NCI-H1092 (cell line): ENCODE measurements at places on chromosomes 5 and 9.

DNA sequence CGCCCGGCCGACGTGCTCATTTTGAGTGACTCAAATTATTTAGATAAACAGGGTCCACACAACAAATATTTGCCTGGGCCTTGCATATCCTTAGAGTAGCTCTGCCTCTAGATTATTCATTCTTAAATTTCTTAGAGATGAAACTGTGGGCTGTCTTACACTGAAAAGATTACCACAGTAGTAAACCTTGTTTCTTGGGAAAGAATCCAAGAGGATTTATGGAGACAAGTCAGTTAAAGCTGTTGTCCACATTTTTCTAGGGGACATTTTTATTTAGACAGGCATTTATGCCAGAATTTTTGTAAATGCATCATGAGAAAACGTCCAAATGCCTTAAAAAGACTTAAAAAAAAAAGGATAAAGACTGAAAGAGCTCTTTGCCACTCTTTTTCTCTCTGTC lies 32.6 kb upstream of the RANBP3L start:
- no peak for DNase-seq

DNA sequence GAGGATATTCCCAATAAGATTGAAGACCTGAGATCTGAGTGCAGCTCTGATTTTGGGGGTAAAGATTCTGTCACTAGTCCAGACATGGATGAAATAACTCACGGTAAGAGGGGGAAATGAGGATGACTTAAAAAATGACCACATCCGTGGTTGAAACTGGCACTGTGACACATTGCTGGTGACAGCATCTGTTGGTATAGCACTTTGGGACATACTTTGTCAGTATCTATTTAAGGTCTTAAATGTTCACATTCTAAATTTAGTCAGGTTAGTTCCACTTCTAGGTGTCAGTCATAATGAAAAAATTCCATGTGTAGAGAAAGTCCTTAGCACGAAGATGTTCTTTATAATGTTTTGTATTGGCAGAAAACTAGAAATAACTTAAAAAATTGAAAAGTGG lies 70.9 kb downstream of the GAPVD1 start:
- DNase-seq: no peak

DNA sequence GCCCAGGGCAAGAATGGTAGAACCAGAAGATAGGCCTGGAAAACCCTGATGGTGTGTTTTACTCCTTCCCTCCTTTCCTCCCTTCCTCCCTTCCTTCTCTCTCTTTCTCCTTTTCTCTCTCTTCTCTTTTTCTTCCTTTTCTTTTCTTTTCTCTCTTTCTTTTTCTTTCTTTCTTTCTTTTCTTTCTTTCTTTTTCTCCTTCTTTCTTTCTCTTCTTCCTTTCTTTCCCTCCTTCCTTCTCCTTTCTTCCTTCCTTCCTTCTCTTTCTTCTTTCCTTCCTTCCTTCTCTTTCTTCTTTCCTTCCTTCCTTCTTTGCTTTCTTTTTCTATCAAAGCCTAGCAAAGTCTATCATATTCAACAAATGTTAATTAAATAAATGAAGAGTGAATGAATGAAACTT lies 24.0 kb upstream of the UBE2QL1 start:
- DNase-seq: no peak

GRCh38 chr5:45596320-45596719 lies 99.9 kb downstream of the HCN1 start:
- DNase-seq: no peak

- no peak for DNase-seq
These were observed 19.3 kb upstream of the GPR150 start for GRCh38 chr5:95600557-95600956.

GRCh38 chr5:79621056-79621455 lies 8.8 kb downstream of the TENT2 start:
- DNase-seq: no peak

DNA sequence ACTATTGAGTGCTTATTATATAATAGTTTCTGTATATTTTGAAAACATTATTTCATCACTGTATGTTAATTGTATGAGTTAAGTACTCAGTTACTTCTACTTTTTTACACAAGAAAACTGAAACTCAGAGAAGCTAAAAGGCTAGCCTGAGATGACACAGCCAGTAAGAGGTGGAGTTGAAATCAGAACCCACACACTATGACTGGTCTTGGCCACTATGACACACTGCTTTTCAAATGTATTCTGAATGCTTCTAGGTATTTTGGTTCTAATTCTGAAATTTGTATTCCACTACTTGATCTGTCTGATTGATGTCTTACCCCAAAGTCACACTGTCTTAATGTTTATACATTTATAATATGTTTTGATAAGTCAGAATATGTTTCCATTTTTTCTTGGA lies 181.8 kb downstream of the ZDHHC21 start:
- no peak for DNase-seq

DNA sequence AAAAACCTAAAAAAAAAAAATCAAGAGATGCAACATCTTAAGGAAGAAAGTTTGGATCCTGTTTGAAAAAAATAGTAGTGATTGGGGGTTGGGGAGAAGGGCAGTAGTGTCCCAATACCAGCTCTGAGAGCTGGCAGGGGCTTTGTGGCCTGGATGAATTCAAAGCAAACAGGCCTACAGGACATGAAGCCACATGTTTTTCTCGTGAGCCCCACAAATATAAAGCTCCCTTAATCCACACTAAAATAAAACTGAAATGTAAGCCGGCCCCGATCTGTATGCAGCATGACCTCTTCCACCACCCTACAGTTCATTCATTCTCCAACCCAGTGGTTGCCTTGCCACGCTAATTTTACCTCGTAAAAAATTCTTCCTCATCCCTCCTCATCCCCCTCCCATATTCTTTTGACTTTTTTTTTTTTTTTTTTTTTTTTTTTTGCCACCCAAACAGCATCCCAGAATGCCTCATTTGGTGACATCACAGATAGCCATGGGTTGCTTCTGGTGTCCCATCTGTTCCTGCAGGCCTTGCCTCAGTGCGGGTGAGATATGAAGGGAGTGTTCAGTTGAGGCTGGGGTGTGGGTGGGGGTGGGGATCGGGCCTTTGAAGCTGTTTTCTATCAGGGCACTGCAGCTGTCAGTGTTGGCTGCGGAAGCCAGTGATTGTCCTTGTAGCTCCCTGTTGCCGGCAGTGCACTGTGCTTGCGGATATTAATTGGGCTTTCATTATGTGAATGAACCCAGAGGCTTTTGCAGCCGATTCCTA lies 81.6 kb upstream of the NFIB start:
- no peak for DNase-seq
